ENCODE measurements at places on chromosomes 12 and 14. TPM values are rescaled to one million over a fixed set of nuclear protein-coding genes. Genes with fewer than 3 reads are reported as not detected.

Gene PMEL
- 3.8 TPM for polyA plus RNA-seq

DNA sequence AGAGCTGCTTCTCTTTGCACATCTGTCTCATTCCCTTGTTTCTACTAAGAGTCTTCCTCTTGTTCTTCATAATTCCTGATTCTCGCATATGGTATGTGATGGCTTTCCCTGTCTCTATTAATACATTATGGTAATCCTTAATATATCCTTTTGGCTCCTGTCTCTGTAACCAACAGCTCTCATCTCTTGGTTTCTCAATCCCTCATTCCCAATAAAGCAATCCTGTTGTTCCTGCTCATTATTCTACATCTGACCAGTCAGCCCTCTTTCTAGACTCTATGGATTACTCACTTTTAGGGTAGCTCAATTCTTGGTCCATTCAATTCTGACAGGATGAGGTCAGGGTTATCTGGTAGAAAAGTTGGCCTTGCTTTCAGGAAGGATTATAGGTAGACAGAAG is 349.9 kb downstream of the LRIG3 start:
- DNase-seq = no peak

GRCh38 chr12:89706551-89706950 is 2.1 kb downstream of the ATP2B1 start:
- DNase-seq = no peak

DNA sequence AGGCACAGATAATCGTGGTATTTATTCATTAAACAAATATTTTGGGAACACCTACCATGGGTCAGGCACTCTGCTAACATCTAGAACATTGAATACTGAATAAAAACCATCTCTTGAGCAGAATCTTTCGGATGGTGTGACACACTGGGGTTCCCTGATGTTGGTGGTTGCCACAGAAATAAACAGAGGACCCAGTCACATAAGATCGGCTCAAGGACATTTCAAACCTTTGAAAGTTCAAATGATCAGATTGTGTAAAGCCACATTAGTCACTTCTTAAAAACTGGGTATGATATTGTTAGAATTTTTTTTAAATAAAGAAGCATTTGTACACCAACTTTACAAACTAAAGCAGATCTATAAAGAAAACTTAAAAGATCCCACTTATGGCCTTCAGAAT is 39.0 kb downstream of the NR1H4 start:
- no peak for DNase-seq

Gene DAO
- 2.0 TPM for polyA plus RNA-seq

DNA sequence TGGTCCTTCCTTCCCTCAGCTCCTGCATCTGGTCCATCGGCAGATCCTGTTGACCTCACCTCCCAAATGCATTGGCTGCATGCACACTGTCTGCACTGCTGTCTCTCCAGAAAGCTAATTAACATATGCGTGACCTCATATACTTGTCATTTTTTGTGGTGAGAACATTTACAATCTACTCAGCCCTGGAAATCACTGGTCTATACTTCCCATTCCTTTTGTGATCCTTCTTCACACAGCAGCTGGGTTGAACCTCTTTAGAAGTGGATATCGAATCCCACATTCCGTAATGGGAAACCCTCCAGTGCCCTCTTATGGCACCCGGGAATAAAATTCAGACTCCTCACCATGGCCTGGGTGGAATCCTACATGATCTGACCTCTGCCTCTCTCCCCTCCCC is 45.0 kb downstream of the SMOC1 start:
- no peak for DNase-seq

Gene OVCH1
- polyA plus RNA-seq = 0.23 TPM

DNA sequence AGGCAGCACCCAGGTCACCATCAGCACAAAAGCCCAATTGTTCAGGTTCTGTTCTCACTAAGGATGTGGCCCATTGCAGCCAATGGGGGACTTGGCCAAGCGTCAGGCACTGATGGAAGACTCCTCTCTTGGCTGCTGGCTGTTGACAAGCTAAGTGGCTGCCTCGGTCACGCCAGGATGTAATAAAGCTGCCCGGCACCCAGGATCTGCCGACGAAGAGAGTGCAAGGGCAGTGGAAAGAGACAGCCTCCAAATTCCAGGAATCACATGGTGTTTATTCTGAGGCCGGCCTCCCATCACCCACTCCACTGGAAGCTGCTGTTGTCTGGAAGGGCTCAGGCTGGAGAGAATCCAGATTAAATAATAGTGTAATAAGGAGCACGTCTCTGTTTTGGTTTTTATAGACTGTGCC is 451.8 kb upstream of the TBX3 start:
- no peak for DNase-seq

- no peak for DNase-seq
Observed at GRCh38 chr14:100898465-100898864, 5.1 kb downstream of the RTL1 start.

DNA sequence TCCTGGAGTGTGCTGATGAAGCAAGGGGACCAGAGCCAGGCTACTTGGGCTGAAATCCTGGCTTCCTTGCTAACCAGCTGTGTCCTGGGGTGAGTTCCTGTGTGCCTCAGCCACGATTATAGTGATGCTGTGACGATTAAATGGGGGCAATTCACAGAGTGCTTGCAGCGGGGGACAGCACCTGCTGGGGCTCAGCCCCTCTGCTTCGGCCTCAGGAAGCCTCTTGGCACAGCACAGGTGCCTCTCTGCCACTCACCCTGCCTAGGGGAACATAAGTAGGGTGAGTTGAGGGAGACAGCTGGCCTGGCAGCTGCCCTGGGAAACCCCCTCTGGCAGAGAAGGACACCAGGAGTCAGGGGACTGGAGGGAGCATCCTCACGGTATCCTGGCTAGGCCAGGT is 9.4 kb downstream of the KRT80 start:
- no peak for DNase-seq

DNA sequence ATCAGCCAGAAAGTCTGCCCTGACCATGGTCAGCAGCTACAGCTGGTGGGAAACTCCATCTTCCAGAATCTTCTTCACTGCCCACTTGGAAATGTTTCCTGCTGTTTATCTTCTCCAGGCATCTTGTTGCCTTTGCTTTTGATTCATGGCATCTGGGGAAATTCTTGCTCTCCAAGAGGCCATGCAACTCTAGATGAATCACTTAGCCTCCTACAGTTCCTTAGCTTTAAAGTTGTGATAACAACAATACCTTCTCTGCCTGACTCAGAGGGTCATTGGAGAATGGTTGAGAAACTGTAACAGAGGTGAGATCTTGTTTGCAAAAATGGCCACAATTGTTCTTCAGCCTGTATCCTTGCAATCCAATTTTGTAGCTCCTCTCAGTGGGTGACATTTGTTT is 121.0 kb upstream of the VRK1 start:
- DNase-seq = no peak

- no peak for DNase-seq
Observed at GRCh38 chr12:84313323-84313675, 599.3 kb downstream of the SLC6A15 start.

Gene GPRC5D
- polyA plus RNA-seq = 0.86 TPM

GRCh38 chr14:93965287-93965821 is 11.0 kb downstream of the ASB2 start:
- no peak for DNase-seq

DNA sequence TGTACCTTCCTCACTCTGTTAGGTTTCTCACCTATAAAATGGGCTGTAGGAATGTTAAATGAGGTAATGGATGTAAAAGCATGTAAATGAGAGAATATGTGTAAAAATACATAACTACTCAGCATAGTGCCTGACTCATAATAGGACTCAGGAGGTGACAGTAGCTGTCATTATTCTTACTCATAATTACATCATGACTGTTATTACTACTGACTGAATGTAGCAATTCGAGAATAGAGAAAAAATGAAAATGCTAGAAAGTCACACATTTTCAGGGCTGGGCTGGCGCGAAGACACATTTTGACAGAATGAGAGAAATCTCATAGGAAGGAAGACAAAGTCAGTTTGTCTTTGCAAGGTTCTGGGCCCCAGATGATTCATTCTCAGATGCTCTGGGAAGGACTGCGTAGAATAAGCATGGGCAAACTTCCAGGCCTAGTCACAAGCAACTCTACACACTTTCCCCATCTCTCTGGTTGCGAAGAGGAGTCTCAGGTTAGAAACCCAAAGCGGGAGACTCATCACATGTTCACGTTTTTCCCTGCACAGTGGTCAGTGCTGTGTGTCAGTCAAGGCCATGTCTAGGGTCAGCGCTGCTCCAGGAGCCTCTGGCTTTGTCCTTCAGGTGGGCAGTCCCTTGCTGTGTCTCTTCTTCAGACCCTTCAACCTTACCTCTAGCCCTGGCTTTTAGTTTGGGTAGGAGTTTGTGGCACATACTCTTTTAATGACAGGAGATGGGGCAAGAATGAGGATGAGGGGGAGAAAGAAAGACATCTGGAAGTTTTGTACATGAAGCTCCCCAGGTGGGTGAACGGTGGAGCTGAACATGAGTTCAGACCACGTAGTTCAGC is 8.4 kb downstream of the GPRC5A start:
- no peak for DNase-seq

Gene PCK2
- polyA plus RNA-seq = 32.6 TPM

GRCh38 chr14:69753860-69754259 is 13.1 kb upstream of the SRSF5 start:
- DNase-seq = no peak

Gene LBHD2
- polyA plus RNA-seq = not detected
